Hematopoietic multipotent progenitor cell treated with erythropoietin and hydrocortisone succinate and interleukin-3 and kit ligand, for 4 days (in vitro differentiated cells): ENCODE measurements at places on chromosomes 16 and 17.

- DNase-seq = no peak
Measured at GRCh38 chr16:68400083-68400923, 48.0 kb downstream of the SMPD3 start.

DNA sequence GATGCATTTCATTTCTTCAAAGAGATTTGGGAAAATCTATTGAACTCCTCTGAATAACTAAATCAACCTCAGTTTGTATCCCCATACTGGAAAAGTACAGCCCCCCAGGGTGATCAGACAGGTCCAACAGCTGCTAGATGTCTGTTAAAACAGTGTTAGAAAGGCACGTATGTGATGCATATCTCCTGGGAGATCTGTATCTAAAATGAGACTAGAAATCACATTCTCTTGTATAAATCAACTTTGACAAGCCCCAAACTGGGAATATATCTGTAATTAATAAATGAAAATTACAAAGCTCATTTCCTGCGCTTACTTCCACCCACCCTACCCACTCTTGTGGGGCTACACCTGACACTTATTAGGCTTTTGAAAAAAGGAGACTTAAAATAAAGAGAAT, 3.8 kb upstream of the KIF2B start:
- no peak for DNase-seq

- no peak for DNase-seq
Measured at GRCh38 chr16:82695806-82696205, 69.0 kb downstream of the CDH13 start.

DNA sequence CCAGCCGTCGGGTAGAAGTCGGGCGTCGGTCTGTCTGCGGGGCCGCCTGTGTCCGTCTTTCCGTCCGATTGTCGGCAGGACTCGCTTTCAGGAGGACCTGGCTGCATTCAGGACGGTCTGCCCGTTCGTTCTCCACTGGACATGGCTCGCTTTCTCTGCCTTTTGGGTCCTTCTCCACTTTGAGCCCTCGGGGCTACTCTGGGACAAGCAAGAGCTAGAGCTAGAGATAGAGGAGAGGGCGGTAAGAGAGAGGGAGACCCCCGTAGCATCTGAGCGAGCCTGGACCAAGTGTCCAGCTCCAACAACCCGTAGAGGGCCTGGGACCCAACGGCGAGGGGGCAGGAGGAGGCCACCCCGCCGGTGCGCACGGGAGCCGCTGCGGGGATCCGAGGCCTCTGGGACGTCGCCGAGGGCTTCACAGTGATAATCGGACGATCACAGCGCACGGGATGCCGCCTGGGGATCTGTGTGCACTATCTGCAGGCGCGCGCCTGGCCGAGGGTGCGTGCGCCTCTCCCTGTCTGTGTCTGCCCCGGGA, 4.5 kb downstream of the TBX4 start:
- no peak for DNase-seq

GRCh38 chr16:67862623-67863583, 9.9 kb upstream of the EDC4 start:
- DNase-seq = no peak

- peak; percentile 81 for DNase-seq
Measured at GRCh38 chr17:57425903-57426880, 169.9 kb downstream of the MSI2 start.

GRCh38 chr16:71746442-71747046, 22.0 kb upstream of the PHLPP2 start:
- DNase-seq = peak; percentile 82

GRCh38 chr17:66302761-66303626, 581 bp downstream of the PRKCA start:
- DNase-seq = peak; percentile 50

DNA sequence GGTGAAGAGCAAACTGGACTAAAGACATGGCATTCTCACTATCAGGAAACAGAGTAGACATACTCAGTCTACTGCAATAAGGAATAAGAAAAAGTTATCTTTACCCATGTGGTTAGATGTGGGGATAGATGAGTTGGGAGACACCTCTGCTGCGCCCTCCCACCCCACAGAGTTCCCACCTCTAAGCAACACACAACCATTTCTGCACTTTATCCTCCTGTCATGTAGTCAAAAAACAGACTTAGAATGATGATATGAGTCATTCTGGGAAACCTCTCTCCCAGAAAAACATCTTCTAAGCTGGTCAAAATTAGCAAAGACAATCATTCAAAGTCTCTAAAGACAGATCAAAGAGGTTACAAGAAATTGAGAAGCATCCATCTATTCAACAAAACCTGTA, 94.9 kb downstream of the CACNG1 start:
- DNase-seq = no peak

- peak; percentile 57 for DNase-seq
Measured at GRCh38 chr16:19717314-19717713, 713 bp downstream of the KNOP1 start.

DNA sequence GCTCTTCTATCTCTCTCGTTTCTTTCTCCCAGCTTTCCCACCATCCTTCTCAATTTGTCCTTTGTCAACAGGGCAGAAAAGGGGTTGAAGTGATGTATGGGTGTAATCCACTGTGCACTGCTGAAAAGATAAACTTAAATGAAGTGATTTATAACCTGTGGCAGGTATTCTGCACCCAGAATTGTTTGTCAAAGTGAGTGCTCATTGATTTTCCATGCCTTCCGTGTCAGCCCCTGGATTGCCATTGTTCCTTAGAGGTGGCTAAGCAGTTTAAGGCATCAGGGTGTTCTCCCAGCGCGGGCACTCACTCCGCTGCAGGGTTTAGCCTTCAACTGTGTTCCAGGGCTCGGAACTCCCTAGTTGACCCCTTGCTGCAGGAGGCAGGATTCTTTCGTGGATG, 82.9 kb downstream of the PITPNC1 start:
- DNase-seq = no peak

DNA sequence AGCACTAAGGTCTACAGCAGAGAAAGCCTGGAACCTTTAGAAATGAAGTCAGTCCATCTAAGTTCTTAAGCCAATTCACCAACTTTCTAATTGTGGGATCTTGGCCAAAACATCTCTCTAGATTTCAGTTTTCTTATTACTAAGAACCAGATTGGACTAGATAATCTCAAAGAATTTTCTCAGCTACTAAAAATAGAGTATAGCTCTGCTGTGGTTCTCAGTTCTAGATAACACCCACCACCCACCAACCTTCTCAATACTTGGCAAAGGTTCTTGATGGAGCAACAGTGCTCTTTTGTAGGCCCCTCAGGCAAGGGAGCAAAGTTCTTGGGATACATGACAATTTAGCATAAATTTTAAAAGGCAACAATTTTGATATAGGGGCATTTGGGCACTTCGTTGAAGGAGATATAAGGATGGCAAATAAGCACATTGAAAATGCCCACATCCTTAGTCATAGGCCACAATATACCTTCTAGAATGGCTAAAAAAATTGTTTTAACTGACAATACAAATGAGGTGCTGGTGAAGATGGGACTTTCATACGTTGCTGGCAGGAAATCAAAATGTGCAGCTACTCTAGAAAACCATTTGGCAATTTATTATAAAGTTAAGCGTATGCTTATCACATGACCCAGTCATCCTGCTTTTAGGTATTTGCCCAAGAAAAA, 74.4 kb upstream of the TMEM132E start:
- DNase-seq = no peak

DNA sequence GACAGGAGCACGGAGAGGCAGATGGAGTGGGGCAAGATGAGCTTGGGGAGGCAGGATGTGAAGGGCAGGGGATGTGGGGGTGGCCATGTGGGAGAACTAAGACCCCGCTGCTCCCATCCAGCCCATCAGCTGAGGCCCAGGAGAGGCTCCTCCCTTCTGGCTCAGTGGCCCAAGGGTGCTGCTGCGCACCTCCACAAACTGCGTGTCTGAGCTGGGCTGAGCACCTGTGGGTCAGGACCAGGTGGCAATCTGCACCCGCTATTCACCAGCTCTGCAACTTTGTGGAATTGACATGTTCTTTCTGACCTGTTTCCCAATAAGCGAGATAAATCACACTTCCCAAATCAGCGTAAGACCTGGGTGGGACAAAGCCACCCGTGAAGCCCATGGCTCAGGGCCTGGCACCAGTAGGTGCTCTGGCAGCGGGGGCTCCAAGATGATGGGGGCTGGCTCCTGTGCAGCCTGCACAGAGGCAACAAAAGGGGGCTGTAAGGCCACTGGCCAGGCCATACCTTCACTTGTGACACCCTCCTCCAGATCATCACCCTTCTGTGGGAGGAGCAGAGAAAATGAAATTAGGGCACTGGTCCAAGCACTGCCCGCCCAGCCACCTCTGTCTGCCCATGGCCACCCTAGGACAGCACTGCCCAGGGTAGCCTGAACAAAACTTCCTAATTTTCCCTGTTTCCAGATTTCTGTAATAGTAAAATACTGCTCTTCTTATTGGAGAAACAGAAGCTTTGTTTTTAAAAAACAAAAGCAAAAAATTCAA, 11.7 kb upstream of the SREBF1 start:
- no peak for DNase-seq

DNA sequence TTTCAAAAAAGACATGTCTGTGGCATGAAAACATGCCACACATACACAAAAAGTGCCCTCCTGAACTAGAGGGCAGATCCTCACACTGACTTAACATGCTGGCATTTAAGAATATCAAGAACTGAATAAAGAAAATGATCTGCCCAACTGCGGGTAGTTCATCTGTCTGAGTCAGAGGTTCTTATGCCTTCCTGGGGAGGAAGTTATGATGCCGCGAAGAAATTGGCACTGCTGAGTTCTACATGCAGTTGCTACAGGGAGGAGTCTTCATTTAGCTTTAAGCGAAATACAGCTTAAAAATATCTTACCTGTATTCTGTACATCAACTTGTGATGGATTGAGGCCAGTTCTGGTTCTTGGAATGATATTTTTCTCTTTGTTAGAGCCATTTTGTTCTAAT, 6.3 kb downstream of the ALDH3A2 start:
- no peak for DNase-seq

GRCh38 chr16:54175552-54176375, 110.8 kb downstream of the IRX3 start:
- DNase-seq = no peak

DNA sequence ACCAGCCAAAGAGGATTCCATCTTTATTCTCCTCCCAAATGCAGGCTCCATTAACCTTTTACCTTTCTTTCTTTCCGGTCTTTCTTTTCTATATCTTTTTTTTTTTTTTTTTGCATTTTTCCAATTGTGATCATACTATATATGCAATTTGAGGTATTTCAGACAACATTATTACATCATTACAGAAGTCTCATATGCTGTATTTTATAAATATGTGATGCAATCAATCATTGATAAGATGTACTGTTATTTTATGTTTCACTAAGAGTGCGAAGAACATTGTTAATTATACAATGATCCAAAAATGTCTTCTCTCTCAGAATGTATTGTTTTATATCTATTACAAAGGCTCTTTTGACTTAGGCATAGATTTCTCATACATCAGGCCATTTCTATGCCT, 683.1 kb downstream of the WWOX start:
- DNase-seq = no peak

DNA sequence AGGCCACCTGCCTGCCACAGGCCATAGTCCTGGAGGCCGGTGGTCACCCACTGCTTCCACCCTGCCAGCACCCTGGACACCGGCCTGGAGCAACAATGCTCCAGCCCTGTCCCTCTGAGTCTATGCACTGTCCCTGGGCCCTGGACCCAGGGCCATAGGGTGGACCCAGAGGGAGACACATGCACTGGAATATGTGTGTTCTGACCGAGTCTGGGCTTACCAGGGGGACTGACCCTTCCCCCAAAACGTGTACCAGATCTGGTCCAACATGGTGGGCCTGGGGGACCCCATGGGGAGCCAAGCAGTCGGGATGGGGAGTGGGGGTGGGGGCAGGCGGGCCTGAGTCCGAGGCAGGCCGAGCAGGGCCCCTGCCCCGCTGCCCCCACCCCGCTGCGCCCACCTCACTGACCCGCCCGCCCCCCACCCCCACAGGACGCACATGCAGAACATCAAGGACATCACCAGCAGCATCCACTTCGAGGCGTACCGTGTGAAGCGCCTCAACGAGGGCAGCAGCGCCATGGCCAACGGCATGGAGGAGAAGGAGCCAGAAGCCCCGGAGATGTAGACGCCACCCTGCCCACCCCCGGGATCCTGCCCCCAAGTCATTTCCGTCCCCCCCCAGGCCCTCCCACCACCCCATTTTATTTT, 357.4 kb downstream of the SEC14L1 start:
- no peak for DNase-seq
